ENCODE measurements at places on chromosomes 6 and 20.

GRCh38 chr20:2798095-2798805 lies 2.2 kb downstream of the CPXM1 start:
- no peak for DNase-seq

- DNase-seq = no peak
These were observed 84.3 kb upstream of the RALY start for GRCh38 chr20:33909331-33909921.

DNA sequence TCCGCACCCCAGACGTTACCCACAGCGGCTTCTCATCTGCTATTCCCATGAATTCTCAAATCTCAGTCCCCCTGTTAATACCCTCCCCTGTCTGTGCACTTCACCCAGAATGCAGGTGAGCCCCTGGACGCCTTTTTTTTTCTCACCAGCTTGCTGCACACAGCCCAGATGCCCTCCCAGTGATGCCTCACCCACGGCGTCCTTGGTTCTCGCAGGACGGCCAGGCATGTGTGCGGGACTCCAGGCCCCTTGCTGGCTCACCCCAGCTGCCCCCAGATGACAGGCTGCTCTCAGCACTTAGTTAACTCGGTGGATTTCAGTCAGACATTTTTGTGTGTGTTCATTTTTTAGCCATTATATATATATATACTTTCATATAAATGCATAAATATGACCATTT lies 25.4 kb upstream of the PI16 start:
- no peak for DNase-seq

DNA sequence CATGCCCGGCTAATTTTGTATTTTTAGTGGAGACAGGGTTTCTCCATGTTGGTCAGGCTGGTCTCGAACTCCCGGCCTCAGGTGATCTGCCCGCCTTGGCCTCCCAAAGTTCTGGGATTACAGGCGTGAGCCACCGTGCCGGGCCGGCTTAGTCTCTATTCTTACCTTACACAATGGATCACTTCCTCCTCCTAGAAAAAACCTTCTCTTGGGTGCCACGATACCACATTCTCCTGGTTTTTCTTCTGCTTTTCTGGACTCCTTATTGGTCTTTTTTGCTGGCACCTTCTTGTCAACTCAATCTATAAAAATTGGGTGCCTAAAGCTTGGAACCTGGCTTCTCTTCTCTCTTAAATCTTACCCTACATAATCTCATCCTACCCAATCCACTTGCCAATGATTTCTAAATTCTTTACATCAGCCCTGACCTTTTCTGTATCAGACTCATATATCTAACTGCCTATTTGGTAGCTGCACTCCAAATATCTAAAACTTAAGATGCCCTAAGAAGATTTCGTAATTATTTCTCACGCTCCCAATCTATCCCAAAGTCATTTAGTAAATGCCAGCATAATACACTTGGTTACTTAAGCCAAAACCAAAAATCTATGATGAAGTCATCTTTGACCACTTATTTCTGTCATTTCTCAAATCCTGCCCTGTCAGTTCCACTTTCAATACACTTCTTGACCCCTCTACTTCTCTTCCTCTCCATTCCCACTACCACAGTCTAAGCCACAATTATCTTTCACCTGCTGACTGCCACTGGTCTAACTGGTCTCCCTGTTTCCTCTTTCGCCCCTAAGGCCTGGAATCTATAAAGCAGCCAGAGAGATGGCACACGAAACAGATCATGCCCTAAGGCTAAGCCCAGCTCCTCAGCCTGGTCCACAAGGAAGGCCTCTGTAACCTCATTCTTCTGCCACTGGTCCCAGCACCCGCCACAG lies 43.2 kb downstream of the ELMO2 start:
- DNase-seq = no peak

DNA sequence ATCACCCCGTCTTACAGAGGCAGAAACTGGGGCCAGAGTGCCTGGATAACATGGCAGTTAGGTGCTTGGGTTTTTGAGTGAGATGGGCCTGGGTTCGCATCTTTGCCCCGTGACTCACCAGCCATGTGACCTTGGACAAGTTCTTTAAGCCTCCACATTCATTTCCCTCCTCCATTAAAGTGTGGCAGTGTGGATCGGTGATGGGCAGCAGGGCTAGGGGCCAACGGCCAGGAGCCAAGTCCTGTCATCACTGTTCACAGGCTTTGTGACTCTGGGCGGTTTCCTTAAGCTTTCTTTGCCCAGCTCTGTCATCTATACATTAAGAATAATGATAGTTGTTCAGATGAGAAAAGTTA lies 85.5 kb upstream of the PMEPA1 start:
- DNase-seq = no peak

DNA sequence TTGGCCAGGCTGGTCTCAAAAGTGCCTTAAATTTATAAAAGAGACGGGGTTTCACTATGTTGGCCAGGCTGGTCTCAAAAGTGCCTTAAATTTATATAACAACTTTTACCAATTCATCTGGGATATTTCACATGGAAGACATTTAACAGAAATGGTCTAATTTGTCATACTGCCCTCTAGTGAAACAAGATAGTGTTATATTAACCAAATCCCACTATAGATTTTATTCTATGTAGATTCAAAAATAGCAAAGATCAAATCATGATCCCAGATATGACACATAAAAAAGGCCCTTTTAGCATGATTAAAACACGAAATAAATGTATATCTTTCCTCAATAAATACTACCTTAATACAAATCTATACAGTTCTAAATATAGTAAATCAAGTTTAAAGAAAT lies 102.8 kb upstream of the TFAP2D start:
- DNase-seq = no peak

DNA sequence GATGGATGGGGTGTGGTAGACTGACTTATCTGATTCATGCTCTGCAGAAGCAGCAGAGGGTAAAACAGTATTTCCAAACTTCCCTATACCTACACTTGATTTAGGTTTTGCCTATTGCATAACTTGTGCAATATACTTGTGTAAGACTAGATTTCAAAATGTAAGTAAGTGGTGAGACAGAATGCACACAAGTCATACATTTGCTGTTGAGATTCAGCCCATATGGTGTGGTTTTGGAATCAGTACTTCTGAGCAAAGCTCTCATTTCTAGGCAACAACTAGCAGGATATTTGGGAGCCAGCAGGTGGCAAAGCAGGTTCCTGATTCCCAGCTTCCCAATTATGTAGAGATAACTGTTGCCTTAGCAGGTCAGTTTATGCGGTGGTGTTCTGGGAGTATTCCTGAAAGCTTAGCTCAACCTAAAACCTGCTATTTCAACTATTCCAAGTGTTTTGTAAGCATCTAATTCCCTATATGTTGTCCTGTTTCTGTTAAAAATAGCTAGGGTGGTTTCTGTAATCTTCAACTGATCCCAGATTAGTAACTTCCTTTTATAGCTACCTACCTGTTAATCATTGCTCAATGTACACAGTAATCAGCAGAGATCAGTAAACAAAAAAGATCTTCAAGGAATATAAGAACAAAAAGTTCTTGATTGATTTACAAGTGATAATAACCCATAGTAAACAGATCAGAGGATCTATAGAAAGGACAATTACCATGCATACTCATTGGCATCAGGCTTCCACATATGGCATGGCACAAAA lies 8.5 kb upstream of the FABP7 start:
- DNase-seq = no peak

- no peak for DNase-seq
These were observed 1.2 kb upstream of the NTSR1 start for GRCh38 chr20:62707276-62707920.

DNA sequence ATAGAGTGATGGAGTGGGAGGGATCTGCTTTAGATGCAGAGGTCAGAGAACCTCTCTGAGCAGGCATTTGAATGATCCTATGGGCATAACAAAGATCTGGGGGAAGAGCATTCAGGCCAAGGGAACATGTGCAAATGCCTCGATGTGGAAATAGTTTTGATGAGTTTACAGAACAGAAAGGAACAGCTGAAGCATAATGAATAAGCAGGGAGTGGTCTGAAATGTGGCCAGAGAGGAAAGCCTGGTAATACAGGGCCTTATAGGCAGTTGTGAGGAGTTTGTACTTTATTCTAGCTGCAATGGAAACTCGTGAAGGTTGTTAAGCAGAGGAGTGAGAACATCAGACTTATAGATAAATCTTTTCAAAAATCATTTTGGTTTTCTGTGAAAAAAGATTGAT lies 33.0 kb upstream of the ME1 start:
- DNase-seq = no peak

DNA sequence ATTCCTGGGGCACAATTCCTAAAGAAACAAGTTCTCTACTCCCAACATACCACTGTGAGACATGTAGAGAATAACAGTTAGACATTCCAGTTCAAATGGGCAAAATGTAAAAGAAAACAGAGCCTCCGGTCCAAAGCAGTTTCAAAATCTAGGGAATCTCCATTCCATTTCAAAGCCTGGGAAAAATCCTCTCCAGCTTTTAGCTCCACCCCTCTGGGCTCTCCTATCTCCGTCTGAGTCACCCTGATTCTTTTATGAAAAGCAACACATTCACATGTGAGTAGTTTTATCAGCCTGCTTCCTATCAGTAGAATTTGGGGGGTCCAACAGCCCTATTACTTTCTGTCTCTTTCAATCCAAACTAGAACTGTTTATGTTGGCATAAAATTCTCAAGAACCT lies 3.7 kb downstream of the CSNK2A1 start:
- DNase-seq = no peak

Measured in NCI-H1436 (cell line).